ENCODE measurements at places on chromosomes 3 and 15.

DNA sequence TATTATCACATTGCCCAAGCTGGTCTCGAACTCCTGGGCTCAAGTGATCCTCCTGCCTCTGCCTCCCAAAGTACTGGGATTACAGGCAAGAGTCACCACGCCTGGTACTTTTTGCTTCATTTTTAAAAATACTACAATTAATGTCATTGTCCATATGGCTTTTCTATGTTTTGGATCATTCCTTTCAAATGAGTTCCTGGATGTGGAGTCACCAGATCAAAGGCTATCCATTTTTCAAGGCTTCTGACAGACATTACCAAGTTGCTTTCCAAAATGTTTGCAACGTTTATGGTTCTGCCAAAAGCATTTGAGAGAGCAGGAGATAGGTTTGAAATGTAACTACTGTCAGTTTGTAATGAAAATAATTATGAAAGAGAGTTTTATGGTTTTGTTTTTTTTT lies 34.2 kb upstream of the BCL2L10 start:
- no peak for DNase-seq

- no peak for DNase-seq
These were observed 9.5 kb downstream of the BTD start for GRCh38 chr3:15611018-15611417.

- DNase-seq: no peak
These were observed 498 bp upstream of the ARNT2 start for GRCh38 chr15:80403712-80404056.

DNA sequence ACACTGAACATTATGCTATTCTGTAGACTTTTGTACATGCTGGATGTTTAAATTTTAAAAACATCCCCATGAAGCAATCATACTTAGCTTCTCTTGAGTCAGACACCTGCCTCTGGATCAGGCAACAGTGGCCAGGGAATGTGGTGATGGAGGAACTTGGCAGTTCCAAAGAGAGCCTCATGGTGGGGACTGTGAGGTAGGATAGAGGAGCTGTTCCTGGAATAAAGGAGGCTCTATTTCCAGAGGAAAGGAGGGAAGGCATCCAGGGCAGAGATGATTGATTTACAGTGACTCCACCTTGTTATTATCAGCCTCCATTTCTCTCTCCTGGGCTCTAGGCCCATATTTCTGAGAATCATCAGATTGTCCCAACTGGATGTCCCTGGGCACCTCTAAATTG lies 35.0 kb upstream of the ABHD17C start:
- peak; percentile 81 for DNase-seq

- DNase-seq: no peak
These were observed 1.3 kb downstream of the ADAM10 start for GRCh38 chr15:58748040-58748851.

DNA sequence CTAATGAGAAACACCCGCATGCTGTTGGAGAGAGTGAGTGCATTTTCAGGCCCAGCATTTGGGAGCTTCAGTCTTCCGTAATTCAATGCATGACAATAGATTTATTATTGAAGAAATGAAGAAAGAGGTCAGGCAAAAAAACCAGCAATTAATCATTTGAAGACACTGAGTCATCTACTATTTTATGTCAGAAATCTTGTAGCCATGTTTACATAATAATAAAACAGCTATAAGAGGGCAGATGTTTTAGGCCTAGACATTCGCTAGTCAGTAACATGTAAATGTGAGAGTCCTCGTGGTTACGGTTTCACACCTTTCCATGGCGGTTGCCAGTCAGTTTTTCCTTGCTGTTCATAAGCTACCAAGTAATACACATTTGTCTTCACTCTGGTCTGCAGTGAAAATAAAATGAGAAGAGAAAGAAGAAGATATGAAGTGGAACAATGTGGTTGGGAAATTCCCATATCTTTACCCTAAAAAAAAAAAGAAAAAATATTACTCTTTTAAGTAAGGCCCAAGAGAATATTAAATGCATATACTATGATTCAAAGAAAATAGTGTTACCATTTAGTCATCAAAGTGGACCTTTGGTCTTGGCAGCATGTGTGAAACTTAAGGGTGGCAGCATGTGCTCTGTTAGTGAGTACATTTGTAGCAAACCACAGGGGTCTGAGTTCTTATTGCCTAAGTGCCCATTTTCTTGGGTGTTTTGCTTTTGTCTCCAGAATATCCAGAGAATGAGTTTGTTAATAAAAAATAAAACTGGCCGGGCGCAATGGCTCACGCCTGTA lies 140.5 kb upstream of the TBL1XR1 start:
- DNase-seq: peak; percentile 57

GRCh38 chr15:23395030-23395692 lies 40.6 kb downstream of the GOLGA8S start:
- DNase-seq: no peak

GRCh38 chr3:51502562-51502910 lies 2.7 kb upstream of the DCAF1 start:
- DNase-seq: no peak

DNA sequence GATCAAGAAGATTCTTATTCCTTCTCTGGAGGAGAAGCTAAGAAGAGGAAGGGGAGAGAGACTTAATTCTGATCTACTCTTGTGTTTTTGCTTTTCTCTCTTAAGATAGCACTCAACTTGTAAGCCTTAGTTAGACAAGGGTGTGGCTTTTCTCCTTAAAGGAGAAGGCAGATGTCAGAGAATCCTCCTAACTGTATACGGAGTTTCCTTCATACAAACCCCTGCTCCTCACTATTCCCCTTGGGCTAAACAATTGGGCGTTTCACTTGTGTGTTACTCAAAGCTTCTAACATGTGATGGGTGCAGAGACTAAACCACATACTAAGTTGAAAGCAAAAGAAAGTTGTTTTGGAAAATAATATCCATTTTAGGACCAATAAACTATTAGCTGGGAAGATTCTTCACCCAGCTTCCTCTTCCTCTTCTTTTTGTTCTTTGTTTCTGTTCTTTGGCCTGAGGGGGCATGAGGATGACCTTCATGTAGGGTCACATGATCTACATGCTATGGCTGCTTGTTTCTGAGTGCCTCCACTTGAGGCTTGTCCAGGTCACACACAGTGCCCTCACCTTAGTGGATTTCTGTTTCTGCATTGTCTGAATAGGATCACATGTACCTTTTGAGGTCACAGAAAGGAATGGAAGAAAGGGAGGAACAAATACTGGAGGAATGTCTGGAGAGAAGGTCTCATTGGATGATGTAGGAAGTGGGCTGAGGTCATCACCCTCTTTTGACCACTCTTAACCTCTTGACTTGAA lies 14.6 kb downstream of the SPINK8 start:
- DNase-seq: no peak

DNA sequence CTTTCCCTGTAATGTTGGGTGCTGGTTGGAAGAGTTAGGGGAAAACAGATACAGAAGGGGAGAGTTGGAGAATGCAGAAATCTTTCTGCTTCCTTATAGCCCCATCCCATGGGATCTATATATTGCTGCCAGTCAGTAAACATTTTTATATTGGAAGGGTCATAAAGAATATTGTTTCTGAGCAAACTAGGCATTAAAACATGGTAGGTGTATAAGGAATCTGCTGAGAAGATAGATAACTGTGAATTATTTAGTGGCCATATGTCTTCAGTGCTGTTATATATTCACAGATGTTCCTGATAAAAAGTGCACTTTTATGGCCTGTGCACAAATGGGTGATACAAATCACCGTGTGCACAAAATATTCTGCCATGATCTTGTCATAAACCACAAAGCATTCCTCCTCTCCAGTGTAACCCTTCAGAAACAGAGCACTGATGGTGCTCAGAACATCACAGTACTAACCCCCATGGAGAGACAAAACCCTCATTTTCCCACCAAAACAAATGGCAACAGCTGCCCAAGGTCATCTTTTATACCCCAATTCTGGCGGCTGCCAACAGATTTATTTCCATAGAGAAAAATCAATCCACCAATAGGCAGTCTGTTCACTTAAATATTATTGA lies 269.3 kb downstream of the SLC9A9 start:
- no peak for DNase-seq

GRCh38 chr15:88744548-88745020 lies 58.7 kb upstream of the ACAN start:
- DNase-seq: no peak

- peak; percentile 89 for DNase-seq
These were observed 12.6 kb downstream of the SLC24A1 start for GRCh38 chr15:65634356-65634755.

DNA sequence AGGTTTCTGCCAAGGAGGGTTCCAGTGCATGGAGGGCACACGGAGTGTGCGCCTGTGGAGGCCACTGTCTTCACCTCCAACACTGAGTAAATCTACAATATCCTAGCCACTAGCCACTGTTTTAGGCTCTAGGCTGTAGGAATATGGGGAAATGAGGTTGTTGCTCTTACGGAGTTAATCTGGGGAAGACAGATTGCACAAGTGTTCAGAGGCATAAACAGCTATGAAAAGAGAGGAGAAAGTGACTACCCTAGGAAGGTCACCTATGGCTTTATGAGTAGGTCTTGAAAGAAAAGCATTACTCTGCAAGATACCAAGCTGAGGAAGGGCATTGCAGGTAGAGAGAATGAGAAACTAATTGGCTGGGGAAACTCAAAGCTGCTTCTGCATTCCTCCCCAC lies 85.7 kb downstream of the CYP19A1 start:
- no peak for DNase-seq

DNA sequence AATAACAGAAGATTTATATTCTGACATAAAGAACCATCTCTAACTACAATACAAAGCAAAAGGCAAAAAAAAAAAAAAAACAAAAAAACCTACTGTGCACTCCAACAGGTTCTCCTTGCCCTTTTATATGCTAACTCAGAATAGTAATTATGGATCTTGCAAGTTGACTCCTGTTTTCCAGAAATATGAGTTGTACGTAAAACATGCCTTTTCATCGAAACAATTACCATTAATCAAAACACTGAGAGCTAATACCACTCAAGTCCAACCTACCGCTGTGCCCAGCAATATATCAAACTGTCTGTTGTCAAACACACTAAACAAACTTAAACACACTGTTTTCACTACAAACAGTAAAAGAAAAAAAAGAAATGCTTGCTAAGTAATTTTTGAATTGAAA lies 389.8 kb downstream of the TBC1D5 start:
- DNase-seq: no peak

GRCh38 chr3:98699132-98699531 lies 64.0 kb upstream of the ST3GAL6 start:
- DNase-seq: peak; percentile 91

DNA sequence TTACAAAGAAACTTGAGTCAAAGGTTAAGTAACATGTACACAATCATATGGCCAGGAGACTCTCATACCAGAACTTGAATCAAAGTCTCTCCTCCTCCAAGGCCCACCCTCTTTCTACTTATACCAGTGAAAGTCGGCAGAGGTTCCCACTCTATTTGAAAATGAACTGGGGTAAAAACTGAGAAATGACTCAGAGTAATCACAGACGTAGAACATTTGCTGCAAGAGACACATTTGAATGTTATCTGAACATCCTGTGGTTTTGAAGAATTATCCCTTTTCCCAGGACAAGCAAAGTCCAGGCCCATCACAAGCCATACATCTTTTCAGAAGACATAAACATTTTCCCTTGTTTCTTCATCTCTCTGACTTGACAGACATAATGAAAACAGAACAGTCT lies 55.8 kb downstream of the SHOX2 start:
- no peak for DNase-seq

DNA sequence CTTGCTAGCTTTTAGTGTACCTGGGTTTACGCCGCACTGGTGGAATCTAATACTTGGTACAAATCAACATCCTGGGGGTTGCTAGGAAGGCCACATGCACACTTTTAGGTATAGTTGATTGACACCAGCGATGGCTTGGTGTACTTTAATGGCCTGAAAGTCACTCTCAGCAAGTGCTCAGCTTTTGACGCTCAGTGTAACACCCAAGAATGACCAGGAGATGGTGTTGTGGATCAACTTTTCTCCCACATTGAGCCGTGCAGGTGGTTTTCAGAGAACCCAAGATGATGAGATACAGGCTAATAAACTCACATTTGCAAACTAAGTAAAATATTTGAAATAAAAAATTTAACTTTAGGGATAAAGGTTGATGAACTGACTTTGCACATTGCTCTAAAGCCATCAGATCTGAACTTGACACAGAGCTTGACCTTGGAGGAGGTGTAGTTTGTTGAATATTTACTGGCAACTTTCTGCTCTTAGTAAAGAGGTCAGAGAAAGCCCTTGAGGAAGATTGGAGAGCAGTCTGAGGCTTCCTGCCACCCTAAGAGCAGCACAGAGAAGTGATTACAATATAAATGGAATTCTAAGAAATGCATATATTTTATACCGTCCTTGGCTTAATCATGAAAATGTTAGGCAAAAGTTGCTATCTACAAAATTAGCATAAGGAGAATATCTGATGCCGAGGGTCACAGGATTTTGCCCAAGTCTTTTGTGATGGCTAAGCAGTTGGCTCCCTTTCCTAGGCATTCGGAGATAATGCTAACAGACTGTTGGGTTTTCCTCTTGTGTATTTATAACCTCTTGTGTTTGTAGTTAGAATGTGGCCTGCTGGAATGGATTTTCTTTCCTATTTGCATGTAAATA lies 143.4 kb upstream of the RASGRP1 start:
- DNase-seq: peak; percentile 71

DNA sequence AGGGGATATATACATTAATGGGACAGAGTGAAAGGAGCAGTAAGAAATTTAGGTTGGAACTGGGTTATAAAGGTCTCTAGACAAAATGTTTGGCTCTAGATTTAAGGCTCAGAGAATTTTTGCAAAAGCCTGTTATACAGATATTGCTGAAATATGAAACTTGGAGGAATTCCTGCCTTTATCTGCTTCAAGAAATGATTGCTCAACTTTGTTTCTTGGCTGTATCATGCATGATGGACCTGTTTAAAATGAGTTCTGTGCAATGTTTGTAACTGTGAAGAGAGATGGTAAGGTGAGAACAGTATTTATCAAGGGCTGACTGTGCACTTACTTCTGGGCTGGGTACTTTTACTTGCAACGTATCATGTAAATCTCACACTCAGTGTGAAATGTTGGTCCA lies 3.3 kb downstream of the CRYBG3 start:
- no peak for DNase-seq

DNA sequence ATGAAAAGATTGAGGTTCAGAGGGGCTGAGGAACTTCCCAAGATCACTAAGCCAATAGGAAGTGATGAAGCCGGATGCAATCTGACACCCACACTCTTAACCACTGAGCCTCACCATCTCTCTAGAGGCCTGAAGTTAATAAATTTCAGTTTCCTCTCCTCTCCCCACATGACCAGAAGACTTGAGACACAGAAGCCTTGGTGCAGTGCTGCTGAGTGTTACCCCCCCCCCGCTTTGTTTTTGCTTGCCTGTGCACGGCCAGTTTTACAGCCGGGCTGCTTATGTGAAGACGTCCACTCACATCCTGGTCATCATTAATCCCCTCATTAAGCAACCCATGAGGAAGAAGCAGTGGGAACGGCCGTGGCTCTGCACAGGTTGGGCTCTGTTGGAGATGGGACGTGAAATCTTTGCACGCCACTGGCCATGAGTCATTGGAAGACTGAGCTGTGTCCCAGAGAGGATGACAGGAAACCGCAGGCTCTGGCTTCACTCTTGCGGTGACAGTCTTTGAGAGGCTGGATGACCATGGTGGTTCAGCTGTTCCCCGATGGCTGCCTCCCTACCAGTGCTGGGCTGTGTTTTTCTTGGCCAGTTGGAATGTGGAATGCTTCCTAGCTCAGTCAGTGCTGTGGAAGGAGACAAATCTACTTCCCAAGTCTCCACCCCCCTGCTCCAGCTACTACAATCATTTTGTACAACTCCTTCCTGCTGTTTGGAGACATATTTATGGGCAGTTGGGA lies 232.6 kb upstream of the LRTM1 start:
- peak; percentile 1 for DNase-seq

- DNase-seq: no peak
These were observed 589.3 kb upstream of the KCNMB2 start for GRCh38 chr3:177946936-177947335.

- DNase-seq: no peak
These were observed 22.0 kb upstream of the CYP11A1 start for GRCh38 chr15:74389241-74390048.

- DNase-seq: peak; percentile 65
These were observed 311.7 kb upstream of the ICE2 start for GRCh38 chr15:60790641-60791040.
